Tibial nerve (tissue), 4 donors: ENCODE measurements at places on chromosomes 12 and 14.

DNA sequence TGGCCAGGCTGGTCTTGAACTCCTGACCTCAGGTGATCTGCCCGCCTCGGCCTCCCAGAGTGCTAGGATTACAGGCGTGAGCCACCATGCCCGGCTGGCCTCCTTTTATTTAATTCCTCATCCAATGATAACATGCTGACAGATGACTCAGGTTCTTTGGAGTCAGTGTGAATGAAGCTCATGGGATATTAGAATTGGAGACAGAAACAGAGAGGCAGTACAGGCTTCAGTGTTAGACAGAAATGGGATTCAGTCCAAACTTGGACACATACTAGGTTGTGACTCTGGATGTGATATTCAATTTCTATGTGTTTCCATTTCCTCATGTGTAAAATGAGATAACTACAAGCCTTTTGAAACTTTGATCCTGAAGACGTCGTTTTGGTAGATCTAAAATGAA, 47.3 kb downstream of the PDE3A start:
- no peak for DNase-seq

DNA sequence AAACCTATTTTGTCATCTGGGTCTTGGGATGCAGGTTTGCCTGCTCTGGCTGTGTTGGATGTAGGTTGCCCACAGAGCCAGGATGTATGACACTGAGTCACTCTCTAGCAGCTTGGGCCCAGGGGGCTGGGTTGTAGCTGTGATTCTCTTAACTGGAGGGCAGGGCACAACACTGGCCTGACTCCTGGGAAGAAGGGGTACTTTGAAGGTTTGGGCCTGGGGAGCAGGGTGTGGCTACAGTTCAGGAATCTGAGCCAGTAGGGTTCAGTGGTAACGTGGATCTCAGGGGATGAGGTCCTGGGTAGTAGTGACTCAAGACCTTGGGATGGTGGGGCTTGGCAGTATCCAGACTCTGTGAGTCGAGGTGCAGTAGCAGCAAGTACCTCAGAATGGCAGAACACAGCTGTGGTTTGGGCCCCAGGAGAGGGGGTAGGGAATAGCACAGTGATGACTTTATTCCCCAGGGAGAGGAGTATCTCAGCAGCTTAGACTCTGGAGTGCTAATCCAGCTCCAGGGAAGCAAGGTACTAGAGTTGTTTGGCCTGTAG, 25.7 kb downstream of the TBC1D15 start:
- no peak for DNase-seq

- no peak for DNase-seq
Observed at GRCh38 chr14:52286661-52287649, 19.5 kb downstream of the PTGDR start.

- no peak for DNase-seq
Observed at GRCh38 chr14:82126006-82126405, 592.4 kb upstream of the SEL1L start.

DNA sequence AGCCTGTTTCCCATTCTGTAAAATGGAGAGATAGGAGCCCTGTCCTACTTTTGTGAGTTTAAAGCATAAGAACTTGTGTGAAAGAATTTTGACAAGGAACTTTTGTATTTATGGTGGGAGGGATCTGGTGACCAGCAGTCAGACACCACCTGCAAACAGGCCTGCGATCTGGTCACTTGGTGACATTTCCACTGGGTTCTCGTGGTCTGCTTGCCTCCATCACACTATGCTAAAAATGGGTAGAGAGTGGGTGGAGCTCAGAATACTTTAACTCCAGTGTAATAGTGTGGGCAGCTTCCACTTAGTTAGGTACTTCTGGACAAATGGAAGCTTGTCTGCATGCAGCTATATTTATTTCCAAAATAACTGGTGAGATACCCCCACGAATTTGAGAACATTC, 26.5 kb upstream of the PLXNC1 start:
- DNase-seq, result no peak

GRCh38 chr12:111202237-111202915, 166.5 kb downstream of the PHETA1 start:
- DNase-seq, result no peak

DNA sequence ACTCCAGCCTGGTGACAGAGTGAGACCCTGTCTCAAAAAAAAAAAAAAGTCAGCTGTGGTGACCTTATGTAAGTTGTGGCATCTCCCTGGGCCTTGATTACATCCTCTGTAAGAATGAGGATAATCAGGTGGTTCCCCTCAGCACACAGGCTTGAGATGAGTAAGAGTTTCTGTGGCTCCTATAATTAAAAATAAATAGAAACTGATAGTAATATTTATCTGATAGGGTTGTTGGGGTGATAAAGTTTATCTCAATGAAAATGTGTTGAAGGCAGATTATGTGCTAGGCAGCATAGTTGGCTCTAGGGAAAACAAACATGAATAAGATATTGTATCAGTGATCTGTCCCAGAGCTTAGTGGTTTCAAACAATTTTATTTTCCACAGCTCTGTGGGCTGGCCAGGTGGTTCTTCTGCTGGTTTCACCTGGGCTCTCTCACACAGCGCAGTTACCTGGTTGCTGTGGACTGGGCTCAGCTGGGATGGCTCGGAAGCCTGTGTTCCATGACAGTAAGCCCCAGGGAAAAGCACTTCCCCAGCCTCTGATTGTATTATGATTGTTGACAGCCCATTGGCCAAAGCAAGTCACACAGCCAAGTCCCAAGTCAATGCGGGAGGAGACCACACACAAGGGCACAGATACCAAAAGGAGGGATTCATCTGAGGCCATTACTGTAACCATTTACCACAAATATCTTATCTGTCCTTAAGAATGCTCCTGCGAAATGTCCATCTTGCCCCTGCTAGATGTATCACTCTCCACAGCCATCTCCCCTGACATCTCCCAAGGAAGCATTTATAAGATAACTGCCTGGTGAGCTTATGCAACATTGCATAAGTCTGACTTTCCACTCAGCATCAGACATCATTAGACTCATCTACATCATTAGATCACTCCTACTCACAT, 151.7 kb downstream of the NUAK1 start:
- no peak for DNase-seq

DNA sequence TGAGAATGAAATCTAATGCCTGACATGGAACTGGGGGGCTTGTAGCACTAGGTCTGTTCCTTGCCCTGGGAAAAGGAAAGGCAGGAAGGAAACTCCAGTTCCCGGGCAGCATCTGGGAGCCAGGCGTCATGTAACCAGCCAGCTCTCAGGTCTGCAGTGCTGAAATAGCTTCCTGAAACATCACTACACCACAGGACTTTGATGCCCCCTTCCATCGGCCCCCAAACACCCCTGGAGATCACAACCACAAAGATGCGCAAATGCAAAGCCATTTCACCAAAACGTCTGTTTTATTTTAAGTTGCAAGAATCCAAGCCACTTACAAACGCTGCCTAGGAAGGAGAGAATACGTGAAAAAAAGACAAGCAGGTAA, 40.9 kb downstream of the KCTD10 start:
- DNase-seq, result no peak

- no peak for DNase-seq
Observed at GRCh38 chr12:28156362-28156761, 33.9 kb upstream of the CCDC91 start.

DNA sequence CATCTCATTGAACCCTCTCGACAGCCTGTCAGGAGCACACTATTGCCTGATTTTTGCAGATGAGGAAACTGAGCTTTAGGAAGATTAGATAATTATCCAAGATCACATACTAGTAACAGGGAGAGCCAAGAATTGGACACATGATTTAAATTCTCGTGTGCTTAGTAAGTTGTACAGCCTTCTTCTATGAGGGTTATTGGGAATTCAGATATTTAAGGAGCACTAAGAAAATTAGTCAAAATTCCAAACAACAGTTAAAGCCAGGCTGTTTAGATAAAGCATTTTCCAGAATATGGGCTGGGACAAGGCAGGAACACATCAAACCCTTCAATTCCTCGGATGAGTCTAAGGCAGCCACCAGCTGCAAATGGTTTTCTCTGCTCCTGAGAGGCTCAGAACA, 148.8 kb downstream of the TMEM30B start:
- DNase-seq, result no peak

DNA sequence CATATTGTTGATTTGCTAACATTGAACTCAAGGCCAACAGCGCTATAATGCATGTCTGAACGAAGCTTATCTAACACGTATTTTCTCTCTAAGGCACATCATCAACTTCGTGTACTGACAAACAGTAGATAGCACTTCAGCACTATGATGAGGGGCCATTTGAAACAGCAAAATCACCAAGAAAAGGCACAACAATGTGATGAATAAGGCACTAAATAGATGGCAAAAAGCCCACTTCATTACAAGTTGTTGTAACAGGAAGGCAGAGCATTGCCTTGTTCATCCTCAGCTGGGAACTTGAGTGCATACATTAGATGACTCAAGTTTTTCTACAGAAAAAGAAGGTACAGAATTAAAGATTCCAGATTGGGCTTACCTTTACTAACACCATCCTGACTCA, 75.2 kb downstream of the LIN7A start:
- DNase-seq, result no peak

- peak; percentile 24 for DNase-seq
Observed at GRCh38 chr14:33432407-33433023, 493.8 kb downstream of the NPAS3 start.

DNA sequence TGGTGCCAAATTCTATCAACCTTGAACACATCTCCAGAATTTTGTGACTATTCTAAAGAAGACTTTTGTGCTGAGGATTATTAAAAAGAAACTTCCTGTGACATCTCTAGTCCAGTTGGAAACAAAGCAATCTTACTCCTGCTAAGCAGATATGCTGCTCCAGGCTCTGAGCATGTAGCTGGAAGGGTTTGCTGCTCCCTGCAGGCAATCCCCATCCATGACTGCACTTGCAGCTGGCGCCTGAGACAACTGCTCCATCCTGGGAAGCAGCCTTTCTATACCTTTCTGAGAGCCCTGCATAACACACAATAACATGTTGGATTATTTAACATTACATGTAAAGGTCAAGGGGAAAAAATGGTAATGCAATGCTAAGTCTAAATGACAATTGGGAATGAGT, 105.1 kb downstream of the NDUFA12 start:
- DNase-seq, result no peak

- DNase-seq, result no peak
Observed at GRCh38 chr12:27233814-27234213, 10.3 kb upstream of the STK38L start.
